Left ventricle myocardium inferior (tissue), 1 donor: ENCODE measurements at places on chromosomes 11 and 22. TPM values are rescaled to one million over a fixed set of nuclear protein-coding genes. Genes with fewer than 3 reads are reported as not detected.

TRPM5 gene
- not detected for total RNA-seq

JAML gene
- total RNA-seq, result 2.9 TPM

DEFB131B gene
- not detected for total RNA-seq

ARHGEF17 gene
- total RNA-seq, result 53.1 TPM

LSP1 gene
- 19.7 TPM for total RNA-seq

ROM1 gene
- 2.0 TPM for total RNA-seq

ZP1 gene
- total RNA-seq, result not detected

GRCh38 chr11:62108971-62109404, 14.8 kb upstream of the INCENP start:
- H3K27ac ChIP-seq, result no peak overlapping the region
- H3K27me3 ChIP-seq, result no peaks in the 10 kb centered on the region
- H3K4me3 ChIP-seq, result no peak overlapping the region
- no peak for DNase-seq
- H3K36me3 ChIP-seq, result no peaks in the 10 kb centered on the region
- H3K4me1 ChIP-seq, result peaks cover 45% of the 10 kb centered on the region

DNA sequence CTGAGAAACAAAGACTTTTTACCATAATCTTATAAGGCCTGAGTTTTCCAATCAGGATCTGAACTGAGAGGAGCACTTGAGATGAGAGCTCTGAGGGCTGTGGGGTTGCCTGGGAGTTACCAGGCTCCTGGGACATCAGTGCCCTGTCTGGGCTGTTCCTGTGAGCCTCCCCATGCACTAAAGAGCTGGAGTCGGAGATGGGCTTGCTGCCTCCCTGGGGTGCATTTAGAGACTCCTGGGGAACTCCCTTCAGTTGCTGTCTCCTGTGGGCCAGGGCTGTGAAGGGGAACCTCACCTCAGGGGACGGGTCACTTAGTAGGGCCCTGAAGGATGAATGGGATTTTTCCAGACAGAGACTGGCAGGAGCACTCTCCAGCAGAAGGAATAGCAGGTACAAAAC, 33.3 kb downstream of the KCNC1 start:
- H3K27ac ChIP-seq, result no peak overlapping the region
- DNase-seq, result no peak
- no peaks in the 10 kb centered on the region for H3K36me3 ChIP-seq
- no peak overlapping the region for H3K4me3 ChIP-seq
- no peaks in the 10 kb centered on the region for H3K4me1 ChIP-seq

DNA sequence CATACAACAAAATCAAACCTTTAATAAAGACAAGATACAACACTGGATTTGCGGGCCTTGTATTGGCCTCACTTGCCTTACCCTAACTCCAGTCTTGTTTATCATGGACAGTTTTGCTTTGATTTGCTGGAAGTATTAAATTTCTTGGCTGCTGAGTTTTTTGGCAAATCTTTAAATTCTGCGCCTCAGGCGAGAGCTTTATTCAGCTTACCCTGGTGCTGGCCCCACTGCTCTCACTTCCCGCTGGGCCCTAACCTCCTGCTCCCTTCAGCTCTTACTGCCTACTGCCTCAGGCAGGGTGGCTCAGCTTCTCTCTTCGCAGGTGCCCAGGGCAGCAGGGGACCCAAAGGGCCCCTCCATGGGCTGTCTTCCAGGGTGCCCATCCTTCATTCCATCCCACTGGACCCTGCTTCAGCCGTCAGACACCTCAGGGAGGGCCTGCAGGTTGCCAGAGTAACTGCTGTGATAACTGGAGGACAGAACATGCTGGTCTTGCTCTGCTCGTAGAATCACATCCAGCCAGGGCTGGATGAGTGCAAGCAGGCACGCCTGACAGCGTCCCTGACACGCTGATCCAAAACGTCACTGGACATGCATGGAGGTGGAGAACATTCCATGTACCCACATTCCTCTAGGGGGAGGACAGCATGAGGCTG, 45.7 kb upstream of the TUB start:
- peaks cover 50% of the 10 kb centered on the region for H3K4me1 ChIP-seq
- peaks cover 17% of the 10 kb centered on the region for H3K27me3 ChIP-seq
- DNase-seq, result peak; percentile 66
- H3K27ac ChIP-seq, result peak overlapping the region; percentile 82

- DNase-seq, result no peak
- H3K4me1 ChIP-seq, result no peaks in the 10 kb centered on the region
- no peak overlapping the region for H3K27ac ChIP-seq
Measured at GRCh38 chr11:33509632-33510031, 191.0 kb downstream of the C11orf91 start.

- no peaks in the 10 kb centered on the region for H3K27me3 ChIP-seq
- peaks cover 79% of the 10 kb centered on the region for H3K4me1 ChIP-seq
- H3K36me3 ChIP-seq, result no peaks in the 10 kb centered on the region
- H3K4me3 ChIP-seq, result no peak overlapping the region
Measured at GRCh38 chr22:35589071-35589755, 27.9 kb downstream of the MB start.

- H3K4me1 ChIP-seq, result no peaks in the 10 kb centered on the region
- peaks cover 56% of the 10 kb centered on the region for H3K27me3 ChIP-seq
- H3K27ac ChIP-seq, result no peak overlapping the region
- H3K36me3 ChIP-seq, result no peaks in the 10 kb centered on the region
- no peak overlapping the region for H3K4me3 ChIP-seq
- DNase-seq, result no peak
Measured at GRCh38 chr11:63427971-63428508, 58.5 kb downstream of the SLC22A9 start.

- DNase-seq, result no peak
- peaks cover 8% of the 10 kb centered on the region for H3K4me1 ChIP-seq
- no peaks in the 10 kb centered on the region for H3K36me3 ChIP-seq
- no peak overlapping the region for H3K27ac ChIP-seq
- H3K4me3 ChIP-seq, result no peak overlapping the region
Measured at GRCh38 chr22:21718499-21718898, 17.1 kb downstream of the YPEL1 start.

DNA sequence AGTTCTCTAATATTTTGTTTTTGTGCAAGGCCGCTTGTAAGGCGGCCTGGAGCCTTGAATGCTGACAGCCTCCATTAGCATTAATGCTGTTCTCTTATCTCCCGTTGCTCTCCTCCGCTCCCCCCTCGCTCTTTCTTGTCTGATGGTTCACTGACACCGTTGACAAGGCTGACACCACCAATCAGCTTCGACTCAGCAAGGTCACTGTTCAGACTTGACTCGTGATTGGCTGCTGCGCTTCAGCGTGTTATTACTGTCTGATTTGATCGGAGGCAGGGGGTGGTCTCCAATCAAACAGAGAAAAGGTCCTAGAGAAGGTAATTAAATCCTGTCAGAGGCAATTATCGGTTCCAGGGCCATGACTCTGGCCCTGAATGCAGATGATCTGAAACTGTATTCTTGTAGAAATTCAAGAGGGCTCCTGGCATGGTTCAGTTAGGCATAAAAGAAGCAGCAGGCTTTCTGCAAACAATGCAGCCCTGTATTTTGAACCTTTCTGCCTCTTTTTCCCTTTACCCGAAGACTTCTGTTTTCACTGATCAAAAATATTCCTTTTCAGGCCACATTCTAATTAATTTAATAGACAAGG, 49.3 kb upstream of the MPPED2 start:
- H3K27me3 ChIP-seq, result no peaks in the 10 kb centered on the region
- H3K36me3 ChIP-seq, result no peaks in the 10 kb centered on the region
- H3K27ac ChIP-seq, result no peak overlapping the region
- no peaks in the 10 kb centered on the region for H3K4me1 ChIP-seq
- no peak for DNase-seq

- H3K4me3 ChIP-seq, result no peak overlapping the region
- H3K36me3 ChIP-seq, result no peaks in the 10 kb centered on the region
- H3K4me1 ChIP-seq, result no peaks in the 10 kb centered on the region
- H3K27ac ChIP-seq, result no peak overlapping the region
Measured at GRCh38 chr11:120061761-120062560, 76.0 kb downstream of the TRIM29 start.

DNA sequence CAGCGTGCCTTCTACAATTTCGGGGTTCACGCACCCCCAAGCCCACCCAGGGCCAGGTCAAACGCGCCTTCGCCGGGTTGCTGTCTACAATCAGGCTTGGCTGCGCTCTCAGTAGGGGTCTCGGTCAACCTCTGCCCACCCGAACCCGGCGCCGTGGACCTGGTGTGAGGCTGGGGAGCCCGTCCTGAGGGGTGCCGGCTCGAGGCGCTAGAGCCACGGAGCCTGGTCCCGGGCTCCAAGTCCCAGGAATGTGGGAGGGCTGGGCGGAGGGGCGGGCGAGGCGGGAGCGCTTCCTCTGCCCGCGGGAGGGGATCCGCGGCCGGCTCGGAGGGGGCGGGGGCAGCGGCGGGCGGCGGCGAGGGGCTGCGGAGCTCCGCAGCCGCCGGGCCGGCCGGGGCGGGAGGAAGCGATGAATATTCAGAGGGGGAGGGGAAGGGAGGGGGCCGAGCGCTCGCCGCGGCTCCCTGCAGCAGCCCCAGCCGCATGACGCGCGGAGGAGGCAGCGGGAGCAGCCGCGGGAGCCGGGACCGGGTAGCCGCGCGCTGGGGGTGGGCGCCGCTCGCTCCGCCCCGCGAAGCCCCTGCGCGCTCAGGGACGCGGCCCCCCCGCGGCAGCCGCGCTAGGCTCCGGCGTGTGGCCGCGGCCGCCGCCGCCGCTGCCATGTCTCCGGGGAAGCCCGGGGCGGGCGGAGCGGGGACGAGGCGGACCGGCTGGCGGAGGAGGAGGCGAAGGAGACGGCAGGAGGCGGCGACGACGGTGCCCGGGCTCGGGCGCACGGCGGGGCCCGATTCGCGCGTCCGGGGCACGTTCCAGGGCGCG, at the start of gene PTPRJ:
PTPRJ (plus strand) TSS at position 472 of the 819 bp plus-strand sequence. CDS start 354 bp downstream, outside the sequence.
- H3K27me3 ChIP-seq, result peaks cover 25% of the 10 kb centered on the region
- H3K4me3 ChIP-seq, result peak within 1 kb of the TSS; percentile 91
- H3K27ac ChIP-seq, result peak within 1 kb of the TSS; percentile 69
